ENCODE measurements at places on chromosomes 7 and 10. TPM values are rescaled to one million over a fixed set of nuclear protein-coding genes. Genes with fewer than 3 reads are reported as not detected.

GRCh38 chr10:104842704-104843103 is 201.6 kb downstream of the SORCS3 start:
- no peak for DNase-seq
- no peak overlapping the region for H3K4me3 ChIP-seq
- no peaks in the 10 kb centered on the region for H3K36me3 ChIP-seq

GRCh38 chr7:7203813-7204575 is 21.6 kb downstream of the C1GALT1 start:
- no peak overlapping the region for H3K4me3 ChIP-seq
- no peak overlapping the region for H3K27ac ChIP-seq
- DNase-seq, result no peak
- H3K4me1 ChIP-seq, result peaks cover 28% of the 10 kb centered on the region
- H3K27me3 ChIP-seq, result no peaks in the 10 kb centered on the region

- no peak overlapping the region for H3K27ac ChIP-seq
- H3K4me3 ChIP-seq, result no peak overlapping the region
- peaks cover 32% of the 10 kb centered on the region for H3K36me3 ChIP-seq
- peaks cover 10% of the 10 kb centered on the region for H3K4me1 ChIP-seq
- no peaks in the 10 kb centered on the region for H3K27me3 ChIP-seq
These were observed 100.4 kb downstream of the ARID5B start for GRCh38 chr10:62001898-62002297.

DNA sequence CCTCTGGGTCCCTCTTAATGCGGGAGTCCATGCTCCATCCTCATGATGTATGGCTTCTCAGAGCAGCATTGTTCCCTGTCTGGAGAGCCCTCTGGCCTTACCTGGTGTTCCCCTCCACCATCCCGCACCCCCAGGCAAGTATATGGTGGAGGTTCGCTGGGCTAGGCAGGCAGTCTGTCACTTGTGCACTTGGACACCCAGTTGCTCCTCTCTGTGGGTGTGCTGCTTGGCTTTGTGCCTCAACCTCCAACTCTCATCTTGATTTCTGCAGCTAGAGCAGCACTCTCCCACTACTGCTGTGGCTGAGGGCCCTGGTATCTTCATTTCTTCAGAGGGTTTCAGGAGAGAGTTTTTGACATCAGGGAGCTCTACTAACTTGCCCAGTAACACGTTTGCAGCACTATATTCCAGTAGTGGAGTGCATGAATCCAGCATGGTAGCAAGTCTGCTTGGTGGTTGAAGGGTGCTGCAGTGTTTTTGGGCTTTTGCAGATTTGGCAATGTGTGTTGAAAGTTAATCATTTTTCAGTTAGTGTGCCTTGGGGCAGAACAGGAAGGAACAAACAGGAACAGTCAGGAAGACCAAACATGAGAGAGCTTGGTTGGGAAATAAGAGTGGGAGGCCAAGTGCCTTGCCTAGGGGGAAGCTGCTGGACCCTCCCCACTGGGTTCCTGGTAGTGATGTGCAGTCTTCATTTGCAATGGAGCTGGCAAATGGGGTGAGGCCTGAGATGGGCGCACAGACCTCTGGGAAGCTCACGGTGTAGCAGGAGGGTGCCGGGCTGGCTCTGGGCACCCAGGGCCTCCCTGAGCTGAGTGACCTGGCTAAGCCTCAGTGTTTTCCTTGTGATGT is 37.4 kb downstream of the TSPAN14 start:
- no peak overlapping the region for H3K27ac ChIP-seq
- no peak overlapping the region for H3K4me3 ChIP-seq
- H3K36me3 ChIP-seq, result peaks cover 31% of the 10 kb centered on the region
- H3K27me3 ChIP-seq, result no peaks in the 10 kb centered on the region
- peaks cover 25% of the 10 kb centered on the region for H3K4me1 ChIP-seq

GRCh38 chr7:138506764-138507163 is 46.7 kb downstream of the TRIM24 start:
- no peaks in the 10 kb centered on the region for H3K27me3 ChIP-seq
- peak overlapping the region; percentile 2 for H3K27ac ChIP-seq
- H3K4me1 ChIP-seq, result peaks cover 14% of the 10 kb centered on the region
- DNase-seq, result no peak

DNA sequence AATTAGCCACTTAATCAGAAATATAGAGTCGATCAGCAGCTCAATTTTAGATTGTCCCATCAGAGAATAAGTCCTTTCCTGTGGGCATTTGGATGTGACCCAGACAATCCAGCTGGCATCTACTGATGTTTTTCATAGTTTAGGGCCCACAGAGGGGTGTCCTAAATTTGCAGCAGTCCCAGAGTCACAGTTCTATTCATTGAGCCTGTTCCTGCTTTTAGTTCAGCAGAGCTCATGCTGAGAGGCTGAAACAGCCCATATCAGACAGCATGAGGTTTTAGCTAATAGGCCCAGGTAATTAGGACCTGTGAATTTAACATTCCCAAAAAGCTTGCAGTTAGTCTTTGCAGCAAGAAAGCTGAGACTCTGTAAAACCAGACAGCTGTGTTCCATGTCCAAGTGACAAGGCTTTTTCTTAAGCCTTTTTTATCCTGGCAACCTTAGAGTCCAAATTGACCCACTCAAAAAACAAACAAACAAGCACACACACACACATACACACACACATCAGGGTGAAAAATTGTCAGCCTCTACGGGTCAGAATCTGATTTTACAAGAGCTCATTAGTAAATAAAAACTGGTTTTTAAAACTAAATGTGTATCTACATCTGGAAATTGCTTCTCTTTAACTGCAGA is 33.7 kb downstream of the ANKIB1 start:
- no peak overlapping the region for H3K27ac ChIP-seq
- DNase-seq, result no peak
- H3K27me3 ChIP-seq, result no peaks in the 10 kb centered on the region
- no peaks in the 10 kb centered on the region for H3K4me1 ChIP-seq
- peaks cover 8% of the 10 kb centered on the region for H3K36me3 ChIP-seq

DNA sequence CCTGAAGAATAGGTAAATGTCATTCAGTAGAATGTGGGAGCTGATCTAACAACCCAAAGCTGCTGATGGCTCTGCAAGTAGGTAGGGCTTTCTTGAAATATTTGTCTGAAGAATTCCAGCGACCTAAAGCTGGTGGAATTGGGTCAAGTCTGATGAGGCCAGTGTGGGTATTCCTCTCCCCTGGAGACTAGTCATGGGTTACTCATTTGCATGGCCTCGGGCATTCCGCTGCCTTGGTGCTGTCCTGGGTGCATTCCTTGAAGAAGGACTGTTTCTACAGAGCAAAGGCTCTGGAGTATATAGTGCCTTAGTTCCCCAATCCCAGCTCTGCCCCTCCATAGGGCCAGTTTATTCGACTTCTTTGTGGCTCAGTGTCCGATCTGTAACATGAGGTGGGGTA is 19.2 kb downstream of the PDK4 start:
- H3K36me3 ChIP-seq, result peaks cover 2% of the 10 kb centered on the region
- H3K27ac ChIP-seq, result no peak overlapping the region
- H3K4me3 ChIP-seq, result no peak overlapping the region

GRCh38 chr10:32163762-32164148 is 107.5 kb upstream of the KIF5B start:
- H3K27ac ChIP-seq, result no peak overlapping the region
- H3K27me3 ChIP-seq, result no peaks in the 10 kb centered on the region
- no peak for DNase-seq

DNA sequence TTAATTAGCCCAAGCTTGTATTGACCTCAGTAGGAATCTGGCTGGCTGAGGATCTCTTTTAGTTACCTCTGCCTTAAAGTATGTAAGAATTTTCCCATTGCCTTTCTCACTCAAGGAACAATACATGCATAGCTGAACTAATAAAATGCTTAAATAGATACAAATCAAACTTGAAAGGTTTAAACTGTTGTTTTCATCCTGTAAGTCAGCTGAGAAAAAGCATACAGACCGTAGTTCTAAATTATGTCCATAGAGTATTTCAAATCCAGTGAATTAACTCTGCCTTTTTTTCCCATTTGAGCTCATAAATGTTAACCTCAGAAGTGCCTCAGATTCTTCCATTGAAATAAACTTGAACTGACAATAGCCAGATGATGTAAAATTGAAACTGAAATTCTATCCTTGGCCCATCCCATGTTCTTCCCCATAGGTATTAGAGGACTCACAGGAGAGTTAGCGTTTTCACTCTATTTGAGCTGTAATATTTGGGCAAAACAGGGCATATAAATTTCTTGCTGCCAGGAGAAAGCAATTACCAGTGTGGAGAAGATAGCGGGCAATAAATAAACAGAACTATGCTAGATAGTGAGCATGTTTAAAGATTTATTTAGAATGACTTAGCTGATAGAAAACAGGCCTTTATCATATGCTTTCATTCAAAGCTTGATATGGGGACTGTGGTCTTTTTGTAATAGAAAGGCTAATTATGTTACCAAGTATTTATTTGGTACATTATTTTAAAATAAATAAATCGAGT is 163.7 kb downstream of the WNT2 start:
- no peak overlapping the region for H3K27ac ChIP-seq
- H3K36me3 ChIP-seq, result no peaks in the 10 kb centered on the region
- peaks cover 3% of the 10 kb centered on the region for H3K4me1 ChIP-seq
- H3K4me3 ChIP-seq, result no peak overlapping the region
- no peaks in the 10 kb centered on the region for H3K27me3 ChIP-seq

DNA sequence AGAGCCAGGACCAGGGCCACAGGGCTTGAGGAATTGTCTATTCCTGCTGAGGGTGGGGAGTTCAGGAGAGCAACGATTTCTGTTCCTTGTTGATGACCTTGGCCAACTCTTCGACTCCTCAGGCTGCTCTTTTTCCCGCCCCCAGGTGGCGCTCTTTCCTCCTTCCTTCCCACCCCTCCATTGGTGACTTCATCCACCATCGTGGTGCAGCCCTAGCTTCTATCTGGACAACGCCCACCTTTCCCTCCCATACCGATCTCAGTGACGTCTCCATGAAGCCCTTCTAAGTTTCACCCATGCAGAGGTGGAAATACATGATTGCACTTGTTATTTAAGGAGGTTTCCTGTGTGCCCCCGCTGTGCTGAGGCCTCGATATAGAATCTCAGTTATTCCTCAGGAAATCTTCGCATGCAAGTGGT is 22.1 kb upstream of the CARD11 start:
- H3K4me3 ChIP-seq, result no peak overlapping the region
- H3K36me3 ChIP-seq, result no peaks in the 10 kb centered on the region
- peaks cover 3% of the 10 kb centered on the region for H3K27me3 ChIP-seq
- H3K4me1 ChIP-seq, result peaks cover 2% of the 10 kb centered on the region
- peak; percentile 18 for DNase-seq

DNA sequence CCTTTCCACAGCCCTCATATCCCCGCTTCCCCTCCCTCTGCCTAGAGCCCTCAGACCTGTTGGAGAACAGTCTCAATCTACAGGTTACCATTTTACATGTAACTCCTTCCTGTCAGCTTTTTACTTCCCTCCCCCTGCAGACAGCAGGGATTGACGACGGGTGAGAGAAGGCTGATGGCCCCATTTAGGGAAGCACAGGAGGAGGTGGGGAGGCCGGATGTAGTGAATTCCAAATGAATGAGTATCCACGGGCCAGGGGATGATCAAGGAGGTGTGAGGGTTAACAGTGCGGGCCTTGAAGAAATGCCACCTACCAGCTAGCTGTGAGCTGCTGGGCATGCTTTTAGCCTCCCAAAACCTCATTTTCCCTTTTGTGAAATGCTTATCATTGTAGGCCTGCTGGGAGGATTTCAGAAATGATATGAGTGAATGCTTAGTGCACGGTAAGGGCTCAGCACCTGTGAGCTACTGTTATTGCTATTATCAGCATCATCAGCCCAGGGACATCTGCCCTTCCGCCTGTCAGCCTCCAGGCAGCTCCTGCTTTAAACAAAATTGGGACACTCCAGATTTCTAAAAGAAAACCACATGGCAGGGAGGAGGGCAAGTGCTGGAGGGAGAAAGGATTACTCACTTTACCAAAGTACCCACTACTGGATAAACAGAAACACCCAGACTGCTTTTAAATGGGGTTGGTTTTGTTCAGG is 6.5 kb upstream of the NANOS1 start:
- no peak overlapping the region for H3K27ac ChIP-seq
- no peak for DNase-seq
- H3K36me3 ChIP-seq, result no peaks in the 10 kb centered on the region
- no peaks in the 10 kb centered on the region for H3K4me1 ChIP-seq

- no peak for DNase-seq
- no peak overlapping the region for H3K4me3 ChIP-seq
- no peaks in the 10 kb centered on the region for H3K4me1 ChIP-seq
- no peaks in the 10 kb centered on the region for H3K27me3 ChIP-seq
- no peaks in the 10 kb centered on the region for H3K36me3 ChIP-seq
These were observed 6.8 kb upstream of the TFEC start for GRCh38 chr7:116037401-116037800.

DNA sequence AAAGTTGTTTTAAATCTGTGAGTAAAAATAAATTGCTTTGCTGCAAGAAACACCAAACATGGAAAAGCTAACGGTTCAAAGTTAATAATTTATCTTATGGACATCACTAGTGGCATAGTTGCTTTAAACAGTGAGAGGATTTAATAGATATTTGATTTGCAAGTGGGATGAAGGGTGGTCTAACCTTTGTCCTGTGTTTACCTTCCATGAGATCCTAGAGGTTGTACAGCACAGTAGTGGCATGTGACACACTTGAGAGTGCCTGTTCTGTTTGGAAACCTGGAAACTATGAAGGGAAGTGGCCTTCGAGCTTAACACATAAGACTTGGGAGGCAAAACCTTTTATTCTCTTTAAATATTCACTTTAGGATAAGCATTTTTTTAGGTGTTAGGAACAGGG is 16.0 kb downstream of the EGFR start:
- peaks cover 43% of the 10 kb centered on the region for H3K4me1 ChIP-seq
- no peaks in the 10 kb centered on the region for H3K27me3 ChIP-seq
- no peak overlapping the region for H3K4me3 ChIP-seq

- no peaks in the 10 kb centered on the region for H3K27me3 ChIP-seq
- no peak overlapping the region for H3K4me3 ChIP-seq
- H3K4me1 ChIP-seq, result peaks cover 19% of the 10 kb centered on the region
- no peaks in the 10 kb centered on the region for H3K36me3 ChIP-seq
- H3K27ac ChIP-seq, result no peak overlapping the region
These were observed 500.6 kb upstream of the IGFBP3 start for GRCh38 chr7:46421441-46422230.

- peaks cover 10% of the 10 kb centered on the region for H3K27me3 ChIP-seq
- no peak overlapping the region for H3K27ac ChIP-seq
- H3K4me1 ChIP-seq, result peaks cover 7% of the 10 kb centered on the region
- no peak overlapping the region for H3K4me3 ChIP-seq
- no peak for DNase-seq
These were observed 16.7 kb downstream of the UNC5B start for GRCh38 chr10:71228875-71229675.

- peaks cover 11% of the 10 kb centered on the region for H3K27me3 ChIP-seq
- peaks cover 12% of the 10 kb centered on the region for H3K4me1 ChIP-seq
- H3K4me3 ChIP-seq, result no peak overlapping the region
These were observed 611.2 kb upstream of the MGMT start for GRCh38 chr10:128855618-128856428.

- H3K27ac ChIP-seq, result peak overlapping the region; percentile 82
- no peak overlapping the region for H3K4me3 ChIP-seq
- no peak for DNase-seq
- H3K36me3 ChIP-seq, result peaks cover 4% of the 10 kb centered on the region
- peaks cover 8% of the 10 kb centered on the region for H3K4me1 ChIP-seq
These were observed 5.7 kb upstream of the AP5Z1 start for GRCh38 chr7:4769761-4770160.

Gene DOCK1
- 81.2 TPM for total RNA-seq

Gene HOXA11
- not detected for total RNA-seq

Gene FIS1
- total RNA-seq, result 118 TPM

Gene PNLIP
- not detected for total RNA-seq

Gene CFAP70
- 5.6 TPM for total RNA-seq

Gene BBIP1
- 29.9 TPM for total RNA-seq

Gene EBLN1
- total RNA-seq, result not detected

Gene MGMT
- total RNA-seq, result 17.3 TPM

Gene CTAGE6
- not detected for total RNA-seq

Measured in progenitor cell of endocrine pancreas (in vitro differentiated cells).